ENCODE measurements at places on chromosomes 6 and 20.

DNA sequence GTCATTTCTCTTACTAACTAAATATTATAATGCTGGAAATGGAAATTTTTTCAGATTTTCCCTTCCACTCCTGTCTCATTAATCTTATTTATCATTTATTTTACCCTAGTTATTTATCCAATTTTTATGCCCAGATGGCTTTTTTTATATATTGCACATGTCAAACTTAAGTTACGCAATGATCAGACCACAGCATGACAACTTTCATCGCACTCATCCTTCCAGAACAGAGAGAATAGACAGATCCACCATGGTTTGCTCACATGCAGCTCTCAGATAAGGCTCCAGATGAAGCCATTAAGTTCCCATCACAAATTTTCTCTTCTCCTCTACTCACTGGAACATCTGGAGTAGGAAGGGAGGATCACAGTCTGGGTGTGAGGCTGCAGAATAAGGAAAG lies 48.7 kb downstream of the MAP7 start:
- DNase-seq, result peak; percentile 41

DNA sequence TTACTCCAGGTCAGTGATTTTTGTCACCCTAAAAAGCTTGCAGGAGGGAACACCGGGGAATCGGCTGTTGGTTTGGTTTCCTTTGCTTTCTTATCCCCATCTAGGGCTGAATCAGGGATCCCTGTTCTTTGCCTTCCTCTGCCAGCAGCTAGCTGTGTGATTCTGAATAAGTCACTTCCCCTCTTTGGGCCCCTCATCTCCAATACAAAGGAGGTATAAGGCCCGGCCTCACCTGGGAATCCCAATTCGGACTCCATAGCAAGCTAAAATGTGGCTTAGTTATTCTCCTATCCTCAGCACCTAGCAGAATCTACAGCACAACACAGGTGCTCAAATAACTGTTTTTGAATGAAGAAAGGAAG lies 18.5 kb upstream of the ARMC12 start:
- DNase-seq, result no peak

- no peak for DNase-seq
These were observed 3.7 kb downstream of the GDF5 start for GRCh38 chr20:35434085-35435005.

DNA sequence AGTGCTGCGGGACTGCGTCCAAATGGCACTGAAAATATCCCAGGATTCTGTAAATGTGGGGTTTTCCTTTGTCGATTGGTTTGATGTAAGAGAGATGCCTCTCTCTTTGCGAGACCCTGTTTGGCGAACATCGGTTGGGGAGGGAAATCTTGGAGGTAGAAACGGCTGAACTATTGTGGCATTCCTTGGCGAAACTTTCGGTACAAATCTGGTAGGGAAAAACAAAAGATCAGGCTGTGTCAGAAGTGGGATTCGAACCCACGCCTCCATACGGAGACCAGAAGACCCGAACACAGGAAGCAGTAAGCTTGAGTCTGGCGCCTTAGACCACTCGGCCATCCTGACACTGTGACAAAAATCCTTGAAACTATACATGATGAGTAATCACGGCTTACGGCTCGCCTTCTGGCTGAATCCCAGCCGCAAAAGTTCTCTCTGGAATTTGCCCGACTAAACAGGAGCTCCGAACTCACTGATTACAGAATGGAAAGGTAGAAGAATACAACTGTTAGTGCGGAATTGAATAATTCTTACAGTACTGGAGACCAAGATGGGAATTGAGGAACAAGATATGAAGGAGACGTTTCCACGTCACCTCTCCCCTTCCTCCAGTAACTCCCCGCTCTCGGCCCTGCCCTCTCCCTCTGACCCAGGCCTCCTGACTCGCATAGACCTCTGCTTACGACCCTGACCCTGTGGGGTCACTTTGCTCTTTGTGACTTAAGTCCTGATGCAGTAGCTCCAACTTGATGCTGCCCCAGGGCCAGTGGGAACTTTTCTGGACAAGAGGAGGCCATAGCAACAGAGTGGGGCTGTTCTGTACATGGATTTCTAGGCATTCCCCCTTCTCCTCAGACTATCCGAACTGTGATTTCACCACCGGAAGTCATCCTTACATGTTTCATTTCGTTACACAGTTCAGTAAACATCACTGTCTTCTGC lies 132.8 kb upstream of the ZNF184 start:
- no peak for DNase-seq

DNA sequence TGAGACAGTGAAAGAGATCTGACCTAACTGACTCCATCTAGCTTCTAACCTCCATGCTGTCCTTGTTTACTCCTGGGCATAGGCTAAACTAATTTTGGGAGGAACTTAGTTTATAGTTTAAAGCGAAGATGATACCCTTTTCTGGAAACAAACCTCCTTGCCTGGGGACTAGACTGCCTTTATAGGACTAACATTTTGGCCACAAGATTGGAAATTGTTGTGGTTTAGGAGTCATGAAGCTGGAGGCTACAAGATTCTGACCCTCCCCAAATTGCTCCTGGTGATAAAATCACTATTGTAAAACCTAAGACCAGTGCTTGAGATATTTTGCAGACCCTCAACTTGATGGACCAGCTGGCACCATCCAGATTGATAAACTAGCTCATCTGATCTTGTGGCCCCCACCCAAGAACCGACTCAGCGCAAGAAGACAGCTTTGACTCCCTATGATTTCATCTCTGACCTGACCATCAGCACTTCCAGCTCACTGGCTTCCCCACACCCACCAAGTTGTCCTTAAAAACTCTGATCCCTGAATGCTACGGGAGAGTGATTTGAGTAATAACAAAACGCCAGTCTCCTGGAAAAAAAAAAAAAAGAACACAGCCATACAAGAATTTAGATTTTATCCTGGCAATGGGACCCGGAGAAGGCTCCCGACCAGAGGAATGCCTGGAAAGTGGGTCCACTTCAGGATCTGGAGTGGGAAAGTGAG lies 63.0 kb downstream of the ABHD12 start:
- peak; percentile 7 for DNase-seq

DNA sequence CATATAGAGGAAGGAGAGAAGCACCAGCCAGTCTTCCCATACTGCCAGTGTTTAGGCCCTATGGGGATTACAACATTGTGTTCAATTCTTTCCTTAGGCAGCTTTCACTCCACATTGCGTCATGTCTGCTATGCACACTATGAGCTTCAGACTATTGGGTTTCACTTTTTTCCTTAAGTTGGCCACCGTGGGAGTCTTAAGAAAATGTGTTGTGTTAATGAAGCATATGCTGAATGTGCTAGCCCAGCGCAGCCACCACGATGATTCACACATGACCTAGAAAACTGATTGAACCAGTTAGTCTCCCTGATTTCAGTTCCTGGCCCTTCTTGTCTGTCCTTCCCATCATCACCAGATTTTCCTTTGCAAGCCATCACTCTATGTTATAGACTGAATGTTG lies 21.5 kb downstream of the TUBB2B start:
- peak; percentile 88 for DNase-seq

Data from MV-4-11 (cell line).